ENCODE measurements at places on chromosomes 6 and 20.

GRCh38 chr6:105453968-105454367 is 51.1 kb upstream of the PREP start:
- DNase-seq: no peak

DNA sequence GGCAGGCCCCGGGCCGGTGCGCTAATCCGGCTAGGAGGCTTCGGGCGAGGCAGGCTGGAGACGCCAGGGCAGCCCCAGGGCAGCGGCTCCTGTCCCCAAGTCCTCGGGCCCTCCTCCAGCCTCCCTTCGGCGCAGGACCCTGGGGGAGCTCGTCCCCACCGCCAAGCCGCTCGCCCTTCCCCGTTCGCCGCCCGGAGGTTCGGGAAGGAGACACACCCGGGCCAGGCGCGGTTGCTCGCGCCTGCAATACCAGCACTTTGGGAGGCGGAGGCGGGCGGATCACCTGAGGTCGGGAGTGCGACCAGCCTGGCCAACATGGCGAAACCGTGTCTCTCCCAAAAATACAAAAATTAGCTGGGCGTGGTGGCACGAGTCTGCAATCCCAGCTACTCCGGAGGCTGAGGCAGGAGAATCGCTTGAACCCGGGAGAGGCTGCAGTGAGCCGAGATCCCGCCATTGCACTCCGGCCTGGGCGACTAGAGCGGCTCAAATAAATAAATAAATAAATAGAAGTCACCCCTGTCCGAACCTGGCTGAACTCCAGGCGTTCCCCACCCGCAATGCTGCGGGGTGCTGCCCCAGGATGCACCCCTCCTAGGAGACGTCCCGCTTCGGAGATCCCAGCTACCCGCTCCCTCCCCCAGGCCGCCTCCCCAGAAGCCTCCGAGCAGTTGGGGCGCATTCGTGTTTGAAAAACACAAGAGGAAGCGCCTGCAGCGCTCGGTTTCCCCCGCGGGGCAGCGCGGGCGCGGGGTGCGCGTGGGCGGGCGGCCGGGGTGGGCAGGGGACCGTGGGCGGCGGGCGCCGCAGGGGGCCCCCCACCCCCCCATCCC is 27.5 kb downstream of the SERPINB9 start:
- peak; percentile 57 for DNase-seq

DNA sequence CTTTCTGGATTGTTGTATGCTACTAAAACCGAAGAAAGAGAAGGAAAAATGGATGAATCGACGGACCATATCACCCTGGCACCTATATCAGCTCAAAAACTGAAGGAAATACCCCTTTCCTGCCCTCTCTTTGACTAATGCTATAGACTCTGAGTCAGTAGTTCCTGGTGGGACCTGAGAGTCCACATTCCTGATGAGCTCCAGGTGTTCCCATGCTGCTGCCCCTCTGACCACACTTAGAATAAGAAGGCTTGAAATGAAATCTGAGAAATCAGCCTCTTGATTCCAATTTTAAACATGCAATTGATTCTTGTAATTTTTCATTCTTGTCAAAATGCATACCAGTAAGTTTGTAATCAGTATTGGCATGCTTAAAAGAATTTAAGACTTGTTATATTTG is 75.2 kb downstream of the PRL start:
- no peak for DNase-seq

GRCh38 chr20:31497838-31498540 is 16.3 kb upstream of the HM13 start:
- DNase-seq: no peak

GRCh38 chr6:122648726-122649125 is 38.5 kb downstream of the PKIB start:
- DNase-seq: no peak

- no peak for DNase-seq
These were observed 4.5 kb upstream of the SAMHD1 start for GRCh38 chr20:36956016-36956415.

- no peak for DNase-seq
These were observed 1050.0 kb downstream of the EPHA7 start for GRCh38 chr6:92369309-92369708.

DNA sequence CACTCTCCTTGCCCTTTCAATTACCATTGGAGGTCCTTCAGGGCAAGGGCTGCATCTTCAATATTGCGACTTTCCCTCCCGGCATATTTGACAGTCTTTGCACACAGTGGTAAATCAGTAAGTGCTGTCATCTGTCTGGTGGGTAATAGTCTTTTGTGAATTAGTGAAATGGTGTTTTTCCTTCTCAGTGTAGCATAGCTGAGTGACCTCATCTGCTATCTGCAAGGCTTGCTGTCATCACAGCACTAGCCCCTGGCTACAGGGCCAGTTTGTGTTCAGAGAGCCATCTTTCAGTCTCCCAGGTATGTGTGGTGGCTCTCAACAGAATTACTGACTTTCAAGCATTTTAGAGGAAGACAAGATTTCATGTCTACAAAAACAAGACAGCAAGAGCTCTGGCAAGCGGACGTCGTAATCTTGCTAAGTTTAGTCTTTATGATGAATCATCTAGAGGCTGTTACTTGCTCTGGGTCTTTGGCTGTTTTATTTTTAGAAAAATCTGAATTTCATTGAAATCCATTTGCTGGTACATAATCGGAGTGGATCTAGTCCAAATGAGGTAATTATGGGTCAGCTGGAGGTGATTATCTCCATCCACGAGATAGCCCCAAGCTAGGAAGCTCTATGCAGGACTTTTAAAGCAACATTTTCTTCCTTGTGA is 528.9 kb downstream of the EPM2A start:
- DNase-seq: peak; percentile 13

- no peak for DNase-seq
These were observed 51.9 kb downstream of the UNC5CL start for GRCh38 chr6:40986921-40987819.

GRCh38 chr6:1617466-1618310 is 8.0 kb downstream of the FOXC1 start:
- DNase-seq: no peak

DNA sequence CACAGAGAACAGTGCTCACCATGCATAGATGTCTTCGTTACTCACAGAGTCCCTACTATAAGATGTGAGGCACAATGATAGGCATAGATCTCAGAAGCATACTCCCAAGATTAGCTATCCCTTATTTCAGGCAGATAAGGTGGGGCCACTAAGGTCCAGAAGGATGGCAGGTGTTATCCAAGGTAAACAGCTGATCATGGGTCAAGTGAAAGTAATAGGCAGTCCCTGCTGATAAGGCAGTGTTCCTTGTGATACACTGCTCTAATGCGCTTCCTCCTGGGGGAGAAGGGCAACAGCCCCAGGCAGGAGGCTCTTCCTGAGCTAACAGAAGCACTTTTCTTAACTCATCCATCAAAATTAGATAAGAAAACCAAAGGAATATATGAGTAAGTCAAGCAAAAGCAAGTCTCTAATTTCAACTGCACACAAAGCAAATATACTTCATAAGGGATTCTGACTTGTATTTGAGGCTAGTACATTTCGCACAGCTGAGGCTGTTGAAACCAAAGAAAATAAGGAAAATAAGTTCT is 42.2 kb downstream of the METTL24 start:
- no peak for DNase-seq

- no peak for DNase-seq
These were observed 32.1 kb downstream of the BEND3 start for GRCh38 chr6:107083047-107083768.

DNA sequence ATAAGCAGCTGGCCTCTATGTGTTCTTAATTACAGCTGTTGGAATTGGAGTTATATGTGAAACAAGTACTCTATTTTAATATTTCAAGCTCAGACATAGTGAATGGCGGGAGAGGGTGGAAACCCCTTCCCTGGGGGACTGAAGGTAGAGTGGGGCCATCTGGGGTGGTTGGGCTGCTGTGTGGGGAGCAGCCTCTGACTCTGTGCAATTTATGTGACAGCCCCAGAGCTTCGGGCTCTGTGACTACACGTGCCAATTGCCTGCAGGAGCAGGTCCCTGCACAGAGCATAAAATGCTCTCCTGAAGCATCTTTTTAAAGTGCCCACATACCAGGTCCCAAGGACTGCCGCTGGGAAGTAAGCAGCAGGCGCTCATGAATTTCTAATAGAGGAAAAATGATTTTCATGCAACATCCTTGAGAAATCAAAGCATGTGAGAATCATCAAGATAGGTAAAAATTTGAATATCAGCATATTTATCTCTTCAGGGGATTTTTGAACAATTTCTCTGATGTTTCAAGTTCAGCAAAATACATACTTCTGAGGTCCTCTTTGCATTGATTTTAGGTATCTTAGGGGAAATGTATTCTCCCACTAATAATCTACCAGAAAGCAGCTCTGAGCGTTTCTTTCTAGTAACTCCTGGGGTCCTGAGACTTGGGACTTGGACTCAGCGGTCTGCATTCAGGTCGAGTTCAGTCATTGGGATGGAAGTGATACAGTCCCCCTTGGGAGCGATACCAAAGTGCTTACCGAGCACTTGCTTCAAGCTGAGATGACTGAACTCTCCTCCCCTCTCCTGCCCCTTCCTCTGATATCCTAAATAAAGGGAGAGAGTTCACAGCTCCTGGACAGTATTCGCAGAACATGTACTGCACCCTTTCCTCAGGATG is 40.0 kb downstream of the ALDH8A1 start:
- no peak for DNase-seq

- DNase-seq: no peak
These were observed 273.5 kb upstream of the RUNX2 start for GRCh38 chr6:45054610-45055009.

DNA sequence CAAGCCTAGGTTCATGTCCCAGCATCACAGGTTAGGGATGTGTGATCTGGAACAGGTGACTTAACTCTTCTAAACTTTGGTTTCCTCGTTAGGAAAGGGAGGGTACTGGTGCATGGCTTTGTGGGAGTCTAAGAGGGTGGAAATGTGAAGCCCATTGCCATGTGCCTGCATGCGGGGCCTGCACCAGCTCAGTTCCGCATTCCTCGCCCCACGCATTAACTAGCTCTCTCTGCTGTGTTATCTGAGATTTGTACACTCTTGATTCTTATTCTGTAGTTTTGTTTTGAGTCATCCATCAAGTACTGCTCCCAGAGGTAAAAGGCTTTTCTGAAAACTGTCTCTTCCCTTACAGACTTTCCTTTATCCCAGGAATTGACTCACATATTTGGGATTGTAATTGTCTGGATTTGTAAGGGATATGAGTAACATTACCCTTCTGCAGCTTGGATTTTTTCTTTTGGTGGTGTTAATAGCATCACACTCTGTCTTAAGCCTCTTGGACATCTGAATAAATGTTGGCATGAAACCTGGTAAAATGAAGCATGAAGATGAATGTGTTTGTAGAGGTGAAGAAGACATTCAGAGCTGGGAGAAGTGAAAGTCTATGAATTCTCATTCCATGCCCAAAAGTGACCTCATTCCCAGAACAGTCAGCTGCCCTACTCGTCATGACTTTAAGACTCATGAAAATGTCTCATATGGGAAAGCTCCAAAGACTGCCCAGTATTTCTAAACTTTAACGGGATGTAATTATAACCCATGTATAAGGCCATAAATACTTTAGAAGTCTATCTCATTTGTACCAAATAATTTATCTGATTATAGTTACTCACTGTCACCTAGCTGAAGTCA is 357.3 kb downstream of the FOXA2 start:
- no peak for DNase-seq

- DNase-seq: peak; percentile 61
These were observed 375.2 kb upstream of the PLCB4 start for GRCh38 chr20:8693709-8694108.

Data from AG08396 (cell line).